ENCODE measurements at places on chromosomes 3 and 15.
A peak's percentile ranks its signal among the peaks of the same experiment; 100 is the strongest.

DNA sequence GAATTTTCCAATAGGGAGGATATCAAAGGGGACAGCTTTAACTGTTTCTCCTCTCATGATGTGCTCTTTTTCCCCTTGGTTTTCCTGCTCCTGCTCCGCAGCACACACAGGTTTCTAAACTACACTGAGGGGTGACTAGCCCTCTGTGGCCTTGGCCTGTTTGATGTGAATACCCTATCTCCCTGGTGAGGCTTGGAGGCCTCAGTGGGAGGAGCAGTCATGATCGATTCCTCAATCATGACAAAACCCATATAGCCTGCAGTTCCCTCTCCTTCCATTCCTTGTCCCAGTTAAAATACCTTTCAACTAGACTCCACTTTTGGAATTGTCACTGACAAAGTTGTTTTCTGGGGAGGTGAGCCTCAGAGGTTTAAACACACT lies 24.0 kb upstream of the USP3 start:
- no peak for DNase-seq

GRCh38 chr3:155079468-155079745 lies 712 bp upstream of the MME start:
- DNase-seq: no peak

DNA sequence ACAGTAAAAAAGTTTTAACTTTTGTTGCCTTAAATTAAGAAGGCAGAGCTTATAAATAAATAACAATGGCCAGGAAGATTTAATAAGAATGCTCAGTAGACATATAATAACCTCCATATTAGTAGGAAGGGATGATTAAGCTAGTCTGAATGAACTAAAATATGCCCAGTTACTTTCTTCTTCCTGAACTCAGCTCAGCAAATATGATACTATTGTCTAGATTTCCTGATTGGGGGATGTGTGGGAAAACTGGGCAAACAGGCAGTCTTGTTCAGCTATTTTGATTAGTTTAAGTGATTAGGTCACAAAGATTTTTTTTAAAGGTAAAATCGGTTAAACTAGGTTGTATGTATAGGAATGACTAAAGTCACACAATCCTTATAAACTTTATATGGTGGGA lies 167.2 kb upstream of the SLC2A2 start:
- DNase-seq: no peak

- no peak for DNase-seq
Measured at GRCh38 chr3:317012-317411, 120.4 kb downstream of the CHL1 start.

DNA sequence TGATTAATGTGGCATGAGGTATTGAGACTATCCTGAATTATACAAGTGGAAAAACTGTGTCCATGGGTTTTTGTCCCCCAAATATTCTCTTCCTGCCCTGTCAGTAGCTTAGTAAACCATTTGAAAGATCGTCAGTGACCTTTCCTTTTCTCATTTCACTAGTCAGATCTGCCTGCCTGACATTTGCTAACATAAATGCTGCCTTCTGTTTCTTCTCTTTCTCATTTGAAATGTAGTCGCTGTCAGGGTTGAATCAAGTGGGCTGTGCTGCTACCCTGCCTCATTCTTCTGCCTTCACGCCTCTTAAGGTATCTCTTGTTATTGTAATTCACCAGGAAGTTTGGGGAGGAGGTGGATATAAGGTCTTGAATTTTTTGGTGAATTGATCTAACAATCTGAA lies 67.5 kb downstream of the LRCH3 start:
- no peak for DNase-seq

DNA sequence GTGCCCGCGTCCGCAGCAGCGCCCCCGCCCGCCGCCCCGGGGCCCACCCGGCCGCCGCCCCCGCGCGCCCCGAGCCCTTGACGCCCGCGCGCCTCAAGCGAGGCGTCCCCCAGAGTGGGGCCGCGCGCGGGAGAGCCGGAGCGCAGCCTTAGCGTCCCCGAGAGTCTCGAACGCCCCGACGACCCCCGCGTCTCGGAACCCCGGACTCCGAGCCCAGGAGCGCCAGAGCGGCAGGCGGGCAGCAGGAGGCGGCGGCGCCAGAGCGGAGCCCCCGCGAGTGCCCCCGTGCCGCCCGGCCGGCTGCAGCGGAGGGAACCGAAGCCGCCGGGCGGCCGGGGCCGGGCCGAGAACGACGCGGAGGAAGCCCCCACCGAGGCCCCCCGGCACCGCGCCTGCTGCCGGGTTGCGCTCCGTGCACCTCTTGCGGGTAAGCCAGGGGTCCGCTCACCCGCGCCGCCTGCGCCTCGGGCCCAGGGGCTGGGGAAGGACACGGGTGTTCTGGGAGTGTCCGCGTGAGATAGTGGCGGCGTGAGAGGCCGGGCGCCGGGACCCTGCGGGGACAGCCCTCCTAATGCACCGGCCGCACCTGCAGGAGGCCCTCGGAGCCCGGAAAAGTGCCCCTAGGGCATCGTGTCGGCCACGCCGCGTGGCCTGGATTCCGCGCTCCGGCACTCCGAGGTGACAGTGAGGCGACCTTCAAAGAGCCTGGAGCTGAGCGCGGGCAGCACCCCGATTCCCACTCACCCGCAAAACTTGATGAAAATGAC lies 52.0 kb upstream of the ULK4 start:
- DNase-seq: peak; percentile 25

GRCh38 chr3:114318295-114318694 lies 24.5 kb downstream of the TIGIT start:
- no peak for DNase-seq

GRCh38 chr3:69420781-69421520 lies 35.1 kb upstream of the FRMD4B start:
- no peak for DNase-seq

- no peak for DNase-seq
Measured at GRCh38 chr3:83868909-83869567, 1089.8 kb upstream of the CADM2 start.

GRCh38 chr3:183553334-183554026 lies 2.0 kb downstream of the KLHL6 start:
- DNase-seq: no peak

DNA sequence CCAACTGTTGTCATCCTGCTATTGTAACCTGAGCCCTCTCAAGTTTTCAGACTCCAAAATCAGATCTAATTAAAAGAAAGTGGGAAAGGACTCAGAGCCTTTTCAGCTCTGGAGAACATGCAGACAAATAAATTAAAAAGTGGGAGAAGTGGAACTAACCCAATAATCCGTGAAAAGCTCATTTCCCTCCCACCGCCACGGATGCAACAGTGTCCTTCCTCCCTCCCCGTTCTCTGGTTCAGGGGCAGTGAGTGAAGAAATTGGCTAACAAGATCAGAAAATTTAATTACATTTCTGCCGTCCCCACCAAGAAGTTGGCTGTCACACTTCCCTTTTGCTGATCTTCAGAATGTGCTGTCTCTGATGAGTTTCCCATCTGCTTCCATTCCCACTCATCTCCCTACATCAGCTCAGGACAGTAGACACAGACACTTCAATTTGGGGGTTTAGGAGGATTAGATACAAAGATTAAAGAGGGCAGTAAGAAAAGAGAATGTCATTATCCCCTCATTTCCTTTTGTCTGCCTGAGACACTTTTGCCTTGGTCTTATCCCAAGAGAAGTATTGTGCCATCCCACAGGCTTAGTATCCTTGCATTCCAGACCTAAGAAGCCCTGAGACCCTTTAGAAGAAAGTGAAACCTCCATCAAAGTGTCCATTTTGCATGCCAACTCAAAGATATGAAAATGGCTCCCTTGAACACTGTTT lies 335.7 kb upstream of the PPP2R3A start:
- no peak for DNase-seq

DNA sequence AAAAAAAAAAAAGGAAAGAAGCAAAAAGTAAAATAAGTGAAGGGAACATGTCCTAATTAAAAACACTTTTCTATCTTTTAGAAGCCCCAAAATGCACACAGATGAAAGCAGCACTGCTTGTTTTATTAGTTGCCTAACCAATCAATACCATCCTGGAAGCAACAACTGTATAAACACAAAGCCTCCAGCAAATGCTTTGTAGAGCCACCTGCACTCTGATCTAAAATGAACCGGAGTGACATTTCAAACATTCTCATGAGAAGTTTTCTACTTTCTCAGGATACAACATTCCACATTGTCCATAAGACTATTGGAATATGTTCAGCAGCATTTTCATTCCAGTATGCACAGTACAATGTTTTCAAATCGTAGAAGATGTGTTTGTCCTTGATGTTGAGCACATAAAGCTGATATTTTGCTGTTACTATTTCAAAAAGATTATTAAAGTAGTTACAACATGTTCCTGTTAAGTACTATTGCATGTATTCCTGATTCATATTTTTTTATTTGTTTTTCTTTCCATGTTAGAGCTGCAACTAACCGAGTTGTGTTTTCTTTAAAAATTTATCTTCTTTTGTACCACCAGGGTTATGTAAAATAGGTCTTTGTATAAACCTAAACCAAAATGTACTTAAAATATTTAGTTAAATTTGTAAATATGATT lies 50.3 kb upstream of the PLSCR5 start:
- no peak for DNase-seq

DNA sequence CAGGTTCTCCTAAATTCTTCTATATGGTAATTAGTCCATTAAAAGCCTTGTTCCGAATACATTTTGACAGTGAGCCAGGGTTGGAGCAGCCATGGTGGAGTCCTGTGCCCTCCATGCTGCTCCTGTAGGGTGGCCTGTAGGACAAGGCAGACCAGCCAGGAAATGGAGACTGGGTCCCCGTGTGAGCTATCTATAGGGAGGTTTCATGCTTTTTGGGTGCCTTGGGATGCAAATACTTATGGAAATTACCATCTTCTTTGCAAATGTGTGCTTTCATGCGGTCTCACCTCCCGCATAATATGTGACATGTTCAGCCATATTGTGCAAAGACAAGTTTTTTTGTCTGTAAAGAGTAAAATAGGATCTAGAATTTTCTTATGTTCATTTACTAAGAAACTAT lies 58.0 kb upstream of the FURIN start:
- DNase-seq: no peak

GRCh38 chr15:66722757-66723540 lies 20.9 kb downstream of the SMAD6 start:
- no peak for DNase-seq

- DNase-seq: no peak
Measured at GRCh38 chr3:28860307-28860706, 420.6 kb upstream of the RBMS3 start.

GRCh38 chr15:70339571-70340493 lies 242.1 kb upstream of the TLE3 start:
- no peak for DNase-seq

- DNase-seq: no peak
Measured at GRCh38 chr15:40486066-40486770, 15.4 kb downstream of the CHST14 start.

DNA sequence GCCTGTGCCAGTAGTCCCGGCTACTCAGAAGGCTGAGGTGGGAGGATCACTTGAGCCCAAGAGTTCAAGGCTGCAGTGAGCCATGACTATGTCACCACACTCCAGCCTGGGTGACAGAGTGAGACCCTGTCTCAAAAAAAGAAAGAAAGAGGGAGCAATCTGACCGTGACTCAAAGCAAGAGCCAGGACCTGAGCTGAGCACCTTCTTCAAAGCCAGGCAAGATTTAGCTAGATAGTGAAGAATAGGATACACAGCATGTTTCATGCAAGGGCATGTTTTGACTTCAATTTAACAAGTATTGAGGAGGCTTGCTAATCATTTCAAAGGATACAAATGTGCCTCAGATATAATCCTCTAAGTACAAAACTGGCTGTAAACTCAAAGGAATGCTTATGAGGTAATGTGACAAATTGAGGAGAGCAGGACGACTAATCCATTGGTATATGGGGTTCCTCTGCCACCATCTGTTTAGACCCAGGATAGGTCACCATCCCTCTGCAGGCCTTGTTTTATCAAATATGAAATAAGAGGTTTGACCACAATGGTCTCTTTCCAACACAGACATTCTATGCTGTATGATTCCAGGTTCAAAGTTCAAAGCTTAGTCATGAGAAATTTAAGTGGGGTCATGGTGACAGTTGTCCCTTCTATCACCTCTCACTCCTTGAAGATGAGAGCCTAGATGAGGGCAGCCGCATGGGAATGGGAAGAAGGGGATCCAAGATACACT lies 33.2 kb downstream of the RAB27A start:
- DNase-seq: no peak

DNA sequence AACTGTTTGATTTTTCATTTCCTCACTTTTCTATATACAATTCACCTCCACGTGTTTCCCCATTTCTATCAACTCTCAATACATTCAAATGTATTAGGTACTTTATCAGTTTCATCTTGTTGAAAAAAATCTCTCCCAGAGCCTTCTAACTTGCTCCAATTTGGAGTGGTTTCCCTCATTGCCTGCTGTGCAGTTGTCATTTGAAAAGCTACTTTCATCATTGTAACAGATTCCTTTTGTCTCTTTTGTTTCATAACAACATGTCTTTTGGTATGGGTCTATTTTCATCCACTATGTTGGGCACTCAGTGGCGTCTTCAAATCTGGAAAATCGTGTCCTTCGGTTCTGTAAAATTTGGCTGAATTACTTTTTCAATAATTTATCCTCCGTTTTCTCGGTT lies 75.0 kb downstream of the NR2E3 start:
- no peak for DNase-seq

DNA sequence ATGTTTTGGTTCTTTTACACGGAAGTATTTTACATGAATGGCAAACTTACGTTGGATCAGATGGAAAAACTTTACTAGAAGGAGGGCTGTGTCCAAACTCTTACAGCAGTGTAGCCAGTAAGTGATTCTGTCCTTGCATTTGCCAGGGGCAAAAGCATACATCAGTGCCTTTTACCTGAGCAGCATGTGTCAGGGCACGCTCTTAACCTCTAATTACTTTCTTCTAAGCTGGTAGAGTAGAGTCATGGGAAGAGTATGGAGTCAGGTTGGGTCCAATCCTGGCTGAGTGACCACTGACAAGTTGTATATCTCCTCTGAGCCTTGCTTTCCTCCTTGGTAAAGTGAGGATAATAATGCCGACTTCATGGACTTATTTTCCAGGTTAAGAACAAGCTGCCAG lies 47.1 kb downstream of the RYR3 start:
- DNase-seq: no peak
